ENCODE measurements at places on chromosomes 16 and 17.

DNA sequence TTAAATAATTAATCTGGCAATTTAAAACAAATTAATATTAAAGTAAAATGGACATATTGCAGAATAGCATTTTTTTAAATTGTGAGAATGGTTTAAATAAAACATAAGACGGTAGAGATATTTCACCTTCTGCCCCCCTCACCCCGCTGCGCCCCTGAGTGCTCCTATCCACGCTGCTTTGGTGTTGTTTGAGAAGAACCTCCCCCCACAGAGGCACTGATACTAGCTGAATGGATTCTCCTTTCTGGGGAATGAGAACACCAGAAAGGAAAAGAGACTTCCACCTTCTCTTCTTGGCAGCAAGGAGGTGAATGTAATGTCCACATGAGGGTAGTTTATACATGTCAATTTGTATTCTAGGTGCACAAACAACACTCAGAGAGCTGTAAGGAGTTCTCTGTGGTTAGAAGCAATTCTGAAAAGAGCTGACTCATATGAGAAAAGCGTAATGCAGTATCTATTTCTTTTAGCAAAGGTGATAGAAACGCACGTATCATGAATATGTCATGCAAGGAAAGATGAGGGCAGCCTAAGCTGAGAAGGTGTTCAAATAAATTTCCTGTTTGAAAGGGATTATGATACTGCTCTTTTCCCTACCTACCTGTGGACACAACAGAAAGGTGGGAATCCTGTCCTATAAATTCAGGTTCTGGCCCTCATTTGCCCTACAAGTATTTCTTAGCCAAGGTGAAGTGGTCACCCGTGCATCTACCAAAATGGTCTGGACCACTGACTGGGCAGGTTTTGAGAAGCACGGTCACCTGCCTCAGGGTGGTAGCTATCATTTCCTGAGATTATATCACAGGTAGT is 126.9 kb downstream of the PARN start:
- no peak for DNase-seq

DNA sequence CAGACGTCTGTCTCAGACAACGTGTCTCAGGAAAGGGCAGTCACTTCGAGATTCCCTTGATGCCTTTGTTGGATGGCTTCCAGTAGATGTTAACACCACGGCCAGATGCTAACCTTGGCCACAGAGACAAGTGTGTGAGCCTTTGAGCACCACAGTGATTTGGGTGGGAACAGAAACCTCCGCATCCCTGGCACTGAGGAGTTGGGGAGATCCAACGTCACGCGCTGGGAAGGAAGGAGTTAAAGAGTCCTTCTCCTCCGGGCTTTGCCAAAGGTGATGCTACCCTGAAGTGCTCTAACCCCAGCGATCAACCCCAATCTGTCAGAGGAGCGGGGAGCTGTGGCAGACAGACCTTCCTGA is 3.0 kb upstream of the ABR start:
- DNase-seq, result no peak

DNA sequence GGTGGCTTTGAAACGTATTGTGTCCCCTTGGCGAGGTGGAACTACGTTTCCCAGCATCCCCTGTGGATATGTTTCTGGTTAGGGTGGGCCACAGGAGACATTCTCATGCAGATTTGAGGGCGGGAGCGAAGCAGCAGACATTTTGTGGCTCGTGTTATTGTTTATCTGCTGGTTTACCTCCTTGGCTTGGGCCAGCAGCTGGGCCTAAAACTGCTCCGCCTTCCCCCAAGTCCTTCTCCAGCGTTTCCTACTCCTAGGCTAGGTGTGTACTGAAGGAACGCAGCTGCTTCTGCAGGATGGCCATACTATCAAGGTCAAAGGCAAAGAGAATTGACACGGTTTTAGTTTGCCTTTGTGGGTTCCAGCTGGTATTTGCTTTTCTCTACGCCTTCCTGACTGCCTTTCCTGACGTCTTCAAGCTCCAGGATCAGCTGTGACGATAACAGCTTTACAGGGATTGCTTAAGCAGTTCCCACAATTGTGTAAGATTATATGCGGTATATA is 17.2 kb upstream of the WSB1 start:
- DNase-seq, result no peak

DNA sequence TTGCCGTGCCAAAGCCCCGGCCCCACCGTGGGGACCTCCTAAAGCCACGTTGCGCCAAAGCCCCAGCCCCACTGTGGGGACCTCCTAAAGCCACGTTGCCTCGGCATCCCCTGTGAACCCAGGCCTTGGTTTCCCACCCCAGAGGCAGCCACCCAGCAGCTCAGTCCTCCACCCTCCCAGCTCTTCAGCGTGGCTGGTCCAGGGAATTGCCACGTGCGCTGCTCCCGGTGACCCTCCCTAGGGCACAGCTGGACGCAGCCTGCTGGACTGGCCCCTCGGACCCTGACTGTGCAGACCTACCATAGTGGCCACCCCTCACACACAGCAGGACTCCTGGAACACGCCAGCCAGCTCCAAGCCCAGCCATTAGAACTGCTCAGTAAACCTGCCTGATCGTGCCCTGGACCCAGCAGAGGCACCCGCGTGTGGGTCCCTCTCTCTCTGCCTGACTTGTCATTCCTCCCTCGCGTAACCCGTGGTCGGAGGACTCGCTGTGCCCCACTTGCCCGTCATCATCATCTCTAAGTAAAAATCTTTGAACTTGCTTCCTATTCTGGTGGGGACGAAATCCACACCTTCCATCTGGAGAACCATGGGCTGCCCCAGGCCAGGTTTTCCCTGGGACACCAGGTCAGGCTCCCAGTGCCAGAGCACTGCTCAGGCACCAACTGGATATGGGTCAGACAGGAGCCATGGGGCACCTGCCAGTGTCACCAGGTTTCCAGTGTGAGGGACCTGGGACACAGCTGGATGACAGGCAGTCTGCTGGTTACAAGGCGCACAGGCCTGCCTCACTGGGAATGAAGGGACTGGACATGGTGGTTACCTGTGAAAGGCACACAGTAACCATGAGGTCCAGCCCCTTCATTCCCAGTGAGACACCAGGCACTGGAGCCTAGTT is 5.6 kb downstream of the CIAO3 start:
- DNase-seq, result no peak

DNA sequence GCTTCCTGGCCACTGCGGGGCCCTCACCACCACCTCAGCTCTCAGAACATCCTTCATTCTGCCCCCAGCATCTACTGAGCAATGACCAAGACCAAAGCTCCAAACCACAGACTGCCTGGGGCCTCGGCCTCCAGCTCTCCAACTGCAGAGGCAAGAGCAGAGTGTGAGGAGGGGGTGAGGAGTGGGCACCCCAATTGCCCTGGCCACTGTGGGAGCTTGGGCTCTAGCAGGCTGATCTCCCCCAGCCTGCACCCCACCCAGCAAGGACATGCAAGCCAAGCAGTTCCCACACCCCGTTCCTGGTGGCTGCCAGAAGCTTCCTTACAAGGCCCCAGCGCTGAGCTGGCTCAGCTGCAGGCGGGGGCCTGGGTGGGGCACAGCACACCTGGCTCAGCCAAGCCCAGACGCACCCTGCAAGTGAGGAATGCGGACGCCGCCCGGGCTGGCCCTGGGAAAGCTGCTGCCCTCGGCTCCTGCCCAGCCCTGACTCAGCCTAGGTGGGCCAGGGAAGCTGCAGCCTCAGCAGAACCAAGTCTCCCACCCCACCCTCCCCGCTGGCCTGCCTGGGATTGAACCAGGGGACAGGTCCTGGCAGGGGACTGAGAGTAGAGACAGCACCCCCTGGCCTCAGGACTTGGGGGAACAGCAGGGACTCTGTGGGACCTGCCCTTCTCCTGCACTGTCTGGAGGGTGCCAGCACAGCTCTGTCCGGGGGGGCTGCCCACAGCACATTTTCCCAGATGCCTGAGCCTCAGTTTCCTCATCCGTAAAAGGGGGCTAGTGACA is 29.7 kb upstream of the KRT17 start:
- DNase-seq, result peak; percentile 38

DNA sequence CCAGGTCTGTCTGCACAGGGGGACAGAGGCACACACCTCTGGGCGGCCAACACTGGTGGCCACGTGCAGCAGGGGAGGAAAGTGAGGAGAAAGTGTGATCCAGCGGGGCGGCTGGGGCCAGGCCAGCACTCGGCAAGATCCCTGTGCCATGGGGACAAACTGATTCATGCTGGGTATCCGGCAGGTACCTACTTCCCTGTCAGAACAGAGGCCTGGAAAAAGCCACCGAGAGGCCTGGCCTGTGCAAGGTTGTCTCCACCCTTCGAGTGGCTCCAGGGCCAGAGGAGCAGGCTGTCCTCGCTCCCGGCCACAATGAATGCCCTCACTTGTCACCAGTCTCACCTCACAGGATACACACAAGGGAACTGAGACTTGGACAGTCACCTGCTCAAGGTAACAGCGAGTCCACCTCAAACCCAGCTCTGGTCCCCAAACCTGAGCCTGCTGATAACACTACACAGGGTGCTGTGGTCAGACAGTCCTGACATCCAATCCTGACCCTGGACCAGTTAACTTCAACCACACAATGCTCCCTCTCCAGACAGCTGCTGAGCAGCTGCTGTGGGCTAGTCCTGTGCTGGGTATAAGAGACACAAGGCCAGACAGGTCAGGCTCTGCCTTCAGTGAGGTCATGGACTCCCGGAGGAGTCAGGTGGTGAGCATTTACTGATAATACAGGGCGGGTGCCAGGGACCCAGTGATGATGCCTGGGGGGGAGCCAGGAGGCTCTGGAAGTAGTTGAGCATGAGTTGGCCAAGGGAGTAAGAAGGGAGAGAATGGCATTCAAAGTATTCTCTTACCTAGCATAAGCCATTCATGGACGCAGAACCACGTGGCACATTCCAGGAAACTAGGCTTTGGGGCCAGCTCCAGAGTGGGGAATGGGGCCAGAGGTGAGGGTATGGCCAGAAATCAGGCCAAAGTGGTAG is 53.0 kb downstream of the VAC14 start:
- DNase-seq, result no peak

- no peak for DNase-seq
Measured at GRCh38 chr16:35552763-35553162, 2093.4 kb downstream of the TP53TG3F start.

DNA sequence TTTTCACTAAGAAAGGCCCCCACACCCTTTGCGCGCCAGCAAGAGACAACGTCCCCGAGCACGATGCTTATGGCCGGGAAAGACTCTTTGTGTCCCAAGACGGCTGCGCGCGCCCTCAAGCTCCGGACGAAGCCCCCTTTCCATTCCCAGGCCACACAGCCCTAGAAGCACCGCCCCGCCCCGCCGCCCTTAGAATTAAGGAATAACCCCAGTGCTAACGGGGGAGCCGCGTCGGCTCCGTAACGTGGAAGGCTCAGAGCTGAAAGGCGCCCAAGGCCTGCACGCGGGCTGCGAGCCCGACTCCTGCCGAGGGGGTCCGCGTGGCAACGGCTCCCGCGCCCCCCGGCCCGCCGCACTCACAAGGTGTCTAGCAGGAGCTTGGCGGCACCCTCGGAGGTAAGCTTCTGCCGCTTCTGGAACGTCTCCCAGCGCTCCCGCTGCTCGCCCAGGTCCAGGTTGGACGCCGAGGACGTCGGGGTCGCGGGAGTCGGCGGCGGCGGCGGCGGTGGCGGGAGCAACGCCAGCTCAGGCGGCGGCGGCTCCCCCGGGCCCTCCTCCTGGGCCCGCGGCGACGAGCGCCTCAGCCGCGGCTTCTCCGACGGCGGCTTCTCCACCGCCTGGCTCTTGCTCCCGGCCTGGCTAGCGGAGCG is 477 bp downstream of the CENPV start:
- DNase-seq, result peak; percentile 63

GRCh38 chr16:27154705-27155521 is 48.4 kb upstream of the KDM8 start:
- peak; percentile 60 for DNase-seq

GRCh38 chr16:14672403-14672971 is 21.6 kb downstream of the PLA2G10 start:
- DNase-seq, result peak; percentile 20

GRCh38 chr16:10297341-10298006 is 88.4 kb upstream of the ATF7IP2 start:
- DNase-seq, result no peak

DNA sequence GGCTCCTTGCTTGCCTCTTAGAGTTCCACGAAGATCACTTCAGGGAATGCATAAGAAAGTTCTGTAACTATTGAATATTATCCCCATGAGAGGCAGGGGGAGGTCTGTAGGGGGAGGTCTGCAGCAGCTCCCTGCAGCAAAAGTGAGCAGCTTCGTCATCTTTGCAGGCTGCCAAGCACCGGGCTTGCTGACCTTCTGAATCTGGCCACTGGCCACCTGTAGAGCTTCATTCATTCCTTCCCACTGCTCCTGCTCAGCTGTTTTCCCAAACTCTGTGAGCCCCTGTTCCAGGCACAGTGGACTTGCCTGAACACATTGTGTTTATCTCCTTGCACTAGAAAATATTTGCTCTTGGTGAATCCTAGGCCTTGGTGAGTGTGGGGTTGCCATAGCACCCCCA is 443.3 kb downstream of the HAPSTR1 start:
- no peak for DNase-seq

GRCh38 chr17:46862949-46863348 is 11.6 kb downstream of the WNT9B start:
- DNase-seq, result no peak

DNA sequence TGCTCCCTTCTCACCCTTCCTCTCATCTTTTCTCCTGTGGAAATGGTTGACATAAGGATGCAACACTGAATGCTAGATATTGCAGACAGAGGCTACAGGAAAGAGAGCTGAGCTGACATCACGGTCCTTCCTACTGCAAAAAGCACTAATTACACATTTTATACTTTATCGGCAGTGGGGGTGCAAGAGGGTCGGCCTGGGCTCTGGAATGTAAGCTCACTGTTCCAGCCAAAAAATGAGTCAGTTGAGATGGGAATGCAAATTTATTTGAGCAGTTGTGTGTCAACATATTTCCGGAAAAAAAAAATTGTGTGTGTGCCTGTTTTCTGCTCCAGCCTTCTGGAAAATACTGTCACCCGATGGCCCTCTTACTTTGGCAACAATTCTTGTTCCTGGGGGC is 14.1 kb upstream of the MRTFB start:
- DNase-seq, result no peak

DNA sequence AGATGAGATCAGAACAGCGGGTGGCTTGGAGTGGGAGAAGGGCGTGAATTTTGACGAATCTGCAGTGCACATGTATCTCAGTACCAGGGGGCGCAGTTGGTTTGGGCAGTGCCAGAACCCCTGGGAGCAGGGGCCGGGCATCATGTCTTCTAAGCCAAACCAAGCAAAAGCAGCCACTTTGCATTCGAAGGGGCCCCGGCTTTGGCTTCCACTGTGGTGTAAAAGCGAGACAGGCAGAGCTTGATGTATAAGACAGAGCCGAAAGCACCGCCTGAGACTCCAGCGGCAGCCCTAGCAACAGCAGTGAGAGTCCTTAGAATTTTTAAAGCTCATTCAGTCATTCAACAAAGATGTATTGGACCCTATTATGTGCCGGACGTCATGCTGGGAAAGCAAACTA is 3.8 kb upstream of the XYLT1 start:
- no peak for DNase-seq

- no peak for DNase-seq
Measured at GRCh38 chr17:8025176-8025911, 13.5 kb upstream of the ALOX15B start.

DNA sequence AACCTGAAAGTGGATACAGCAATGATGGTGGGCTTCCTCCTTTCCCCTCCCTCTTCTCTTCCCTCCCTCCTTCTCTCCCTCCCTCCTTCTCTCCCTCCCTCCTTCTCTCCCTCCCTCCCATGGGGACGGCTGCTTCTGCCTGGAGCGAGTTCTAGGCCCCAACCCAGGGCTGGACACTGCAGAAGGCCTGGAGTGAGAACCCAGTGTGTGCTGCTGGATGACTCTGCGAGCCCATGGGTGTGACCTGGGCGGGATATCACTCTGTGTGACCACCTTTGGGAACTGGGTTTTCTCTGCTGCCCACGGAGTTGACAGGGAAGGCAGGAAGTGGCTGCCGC is 242.6 kb upstream of the GSE1 start:
- no peak for DNase-seq

- DNase-seq, result no peak
Measured at GRCh38 chr16:31267332-31268032, 7.7 kb downstream of the ITGAM start.

Measured in A549 (cell line).